Stimulated activated CD8-positive, alpha-beta memory T cell treated with anti-CD3 and anti-CD28 coated beads, Interleukin-2, amount 100 ng/mL, for 1 hour (primary cell): ENCODE measurements at places on chromosomes 2 and 18.

- no peak for DNase-seq
These were observed 16.3 kb downstream of the GPR55 start for GRCh38 chr2:230908595-230909191.

DNA sequence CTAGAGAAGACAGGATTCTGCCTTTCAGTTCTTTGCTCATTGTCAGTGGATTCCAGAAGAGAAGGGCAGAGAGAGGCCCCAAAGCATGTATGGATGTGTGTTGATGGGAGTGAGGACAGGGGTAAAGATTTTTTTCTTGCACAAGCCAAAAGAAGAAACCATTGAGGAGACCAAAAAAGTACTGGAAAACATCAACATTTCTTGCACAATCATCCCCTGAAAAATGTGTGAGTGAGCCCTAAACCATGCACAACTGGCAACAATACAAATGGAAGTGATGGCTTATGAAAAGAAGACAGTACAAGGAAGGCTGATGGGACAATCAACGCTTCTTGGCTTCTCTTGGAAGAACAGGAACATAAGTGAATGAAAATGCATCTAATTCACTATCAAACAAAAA lies 5.6 kb upstream of the SMAD7 start:
- DNase-seq = no peak

- no peak for DNase-seq
These were observed 97.9 kb upstream of the GYPC start for GRCh38 chr2:126558029-126558428.

- no peak for DNase-seq
These were observed 28.3 kb downstream of the CSRNP3 start for GRCh38 chr2:165497659-165498317.

DNA sequence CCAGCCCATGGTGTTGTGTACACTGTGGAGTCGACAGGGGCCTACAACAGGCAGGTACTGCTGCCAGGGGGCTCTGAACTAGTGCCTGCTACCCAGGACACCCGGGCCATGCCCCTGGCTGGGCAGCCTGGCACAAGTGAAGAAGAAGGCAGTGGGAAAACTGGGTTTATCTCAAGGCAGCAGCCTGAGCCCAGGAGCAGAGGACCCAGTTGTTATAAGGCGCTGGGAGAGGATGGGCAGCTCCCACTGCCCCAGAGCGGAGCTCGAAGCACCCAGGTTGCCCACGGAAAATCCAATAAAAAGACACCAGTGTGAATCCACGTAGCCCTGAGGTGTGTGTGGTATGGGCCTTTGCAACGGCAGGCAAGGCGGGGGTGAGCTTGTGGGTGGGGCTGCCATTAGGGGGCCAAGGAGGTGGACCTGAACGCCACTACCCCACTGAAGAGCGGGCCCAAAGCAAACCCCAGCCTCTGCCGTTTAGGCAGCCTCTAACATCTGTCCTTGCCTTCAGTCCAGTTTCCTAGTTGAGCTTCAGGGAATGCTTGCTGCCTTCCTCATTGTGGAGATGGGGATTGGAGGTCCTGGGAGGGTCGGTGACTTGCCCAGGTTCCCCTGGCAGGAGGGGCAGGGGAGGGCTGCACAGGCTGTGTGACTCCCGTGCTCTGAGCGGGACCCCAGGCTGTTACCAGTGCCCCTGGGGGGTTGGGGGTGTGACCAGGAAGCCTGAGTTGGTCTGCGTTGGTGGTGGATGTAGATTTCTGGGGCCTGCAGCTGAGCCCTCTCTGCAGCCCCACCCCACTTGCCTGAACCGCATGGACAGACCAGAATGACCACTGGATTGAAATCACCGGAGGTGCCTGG lies 16.0 kb downstream of the ARID5A start:
- no peak for DNase-seq

DNA sequence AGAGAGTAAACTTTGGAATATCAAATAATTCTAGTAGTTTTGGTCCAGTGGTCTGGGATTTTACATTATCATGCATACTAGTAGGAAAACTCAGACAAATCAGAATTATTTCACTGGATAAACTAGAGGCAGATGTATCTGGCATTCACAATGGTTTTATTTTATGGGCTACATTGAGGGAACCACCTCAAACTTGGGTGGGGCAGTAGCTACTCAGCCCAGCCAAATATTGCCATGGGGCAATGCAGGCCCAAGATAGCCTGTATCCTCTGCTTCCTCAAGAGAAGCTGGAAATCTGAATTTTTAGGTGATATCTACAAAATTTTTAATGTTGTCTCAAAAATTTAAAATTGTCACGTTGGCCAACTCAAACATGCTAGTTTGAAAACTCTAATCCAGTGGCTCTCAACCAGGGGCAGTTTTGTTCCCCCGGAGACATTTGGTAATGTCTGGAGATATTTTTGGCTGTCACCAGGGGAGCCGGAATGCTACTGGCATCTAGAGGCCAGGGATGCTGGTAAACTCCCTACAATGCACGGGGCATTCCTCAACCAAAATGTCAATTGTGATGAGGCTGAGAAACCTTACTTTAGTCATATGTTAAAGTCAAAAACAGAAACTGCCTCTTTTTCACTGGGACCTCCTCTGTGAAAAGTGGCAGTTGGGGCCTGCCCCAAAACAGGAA lies 172.8 kb upstream of the SPRED2 start:
- DNase-seq = no peak

DNA sequence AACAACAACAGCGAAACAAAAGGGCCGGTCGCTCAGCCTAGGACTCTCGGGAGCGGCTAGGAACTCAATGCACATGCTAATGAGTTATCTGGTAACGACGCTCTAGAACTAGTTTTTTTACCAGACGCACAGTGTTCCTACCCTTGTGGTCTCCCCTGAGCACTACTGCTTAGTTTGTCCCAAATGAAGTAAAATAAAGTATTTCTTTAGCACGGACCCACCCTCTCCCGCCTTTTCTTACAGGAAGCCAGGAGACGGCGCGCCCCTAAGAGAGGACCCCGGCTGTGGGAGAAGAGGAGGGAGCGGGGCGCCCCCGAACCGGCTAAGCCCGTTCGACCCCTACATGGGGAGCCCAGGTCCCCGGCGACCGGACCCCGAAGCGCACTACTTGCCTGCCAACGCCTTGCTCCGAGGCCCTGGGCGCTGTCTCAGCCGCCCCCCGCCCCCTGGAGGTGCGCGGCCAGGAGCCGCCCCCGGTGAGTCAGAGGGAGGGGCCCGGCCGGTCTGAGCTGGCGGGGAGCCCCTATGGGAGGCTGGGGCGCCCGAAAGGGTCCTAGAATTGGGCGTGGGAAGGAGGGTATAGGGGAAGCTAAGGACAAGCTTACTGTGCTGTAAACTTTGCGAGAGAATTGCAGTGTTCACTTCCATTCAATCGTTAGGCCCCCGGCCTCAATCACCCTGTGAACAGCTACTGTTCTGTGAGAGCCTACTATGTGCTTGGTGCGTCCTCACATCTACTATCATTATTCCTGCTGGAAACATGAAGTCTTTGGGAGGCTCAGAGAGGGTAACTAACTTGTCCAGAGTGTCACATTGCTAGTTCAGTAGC lies 3.6 kb upstream of the CAPG start:
- DNase-seq = no peak

DNA sequence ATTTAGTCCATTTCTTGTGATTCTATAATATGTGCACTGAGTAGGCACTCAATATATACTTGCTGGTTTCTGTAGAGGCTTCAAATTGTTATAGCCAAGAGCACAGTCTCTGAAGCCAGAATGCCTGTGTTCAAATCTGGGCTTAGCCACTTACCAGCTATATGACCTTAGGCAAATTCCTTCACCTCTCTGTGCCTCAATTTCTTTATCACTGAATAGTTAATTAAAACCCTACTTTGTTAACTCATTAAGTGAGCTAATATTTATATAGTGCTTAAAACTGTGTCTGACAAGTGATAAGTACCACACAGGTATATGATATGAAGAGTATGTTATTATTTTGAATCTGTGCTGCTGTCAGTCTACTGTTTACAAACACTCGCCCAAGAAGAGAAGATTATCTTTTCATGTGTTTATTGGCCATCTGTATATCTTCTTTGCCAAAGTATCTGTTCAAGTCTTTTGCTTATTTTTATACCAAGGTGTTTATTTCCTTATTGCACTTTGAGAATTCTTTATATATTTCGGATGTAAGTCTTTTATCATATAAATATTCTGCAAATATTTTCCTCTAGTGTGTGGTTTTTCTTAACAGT lies 1.3 kb upstream of the RIT2 start:
- no peak for DNase-seq

- DNase-seq = no peak
These were observed 248.9 kb downstream of the TDRD15 start for GRCh38 chr2:21372654-21373053.

DNA sequence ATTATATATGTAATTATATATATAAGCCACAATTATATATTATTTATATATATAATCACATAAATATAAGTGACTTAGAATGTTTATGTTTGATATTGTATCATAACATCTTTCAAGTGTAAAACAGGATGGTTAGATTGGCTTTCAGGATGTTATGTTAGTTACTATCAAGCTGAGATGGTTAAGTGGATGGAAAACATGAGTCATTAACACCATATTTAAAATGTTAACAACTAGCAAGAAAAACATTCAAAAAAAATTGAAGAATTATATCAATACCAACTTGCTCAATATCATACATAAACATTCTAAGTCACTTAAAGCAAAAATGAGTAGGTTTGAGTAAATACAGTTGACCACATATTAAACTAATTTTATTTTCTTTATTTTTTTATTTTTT lies 21.8 kb upstream of the RAB27B start:
- no peak for DNase-seq

GRCh38 chr2:88342749-88343148 lies 109.7 kb downstream of the FOXI3 start:
- DNase-seq = no peak

GRCh38 chr2:39359453-39360038 lies 77.5 kb downstream of the MAP4K3 start:
- no peak for DNase-seq

DNA sequence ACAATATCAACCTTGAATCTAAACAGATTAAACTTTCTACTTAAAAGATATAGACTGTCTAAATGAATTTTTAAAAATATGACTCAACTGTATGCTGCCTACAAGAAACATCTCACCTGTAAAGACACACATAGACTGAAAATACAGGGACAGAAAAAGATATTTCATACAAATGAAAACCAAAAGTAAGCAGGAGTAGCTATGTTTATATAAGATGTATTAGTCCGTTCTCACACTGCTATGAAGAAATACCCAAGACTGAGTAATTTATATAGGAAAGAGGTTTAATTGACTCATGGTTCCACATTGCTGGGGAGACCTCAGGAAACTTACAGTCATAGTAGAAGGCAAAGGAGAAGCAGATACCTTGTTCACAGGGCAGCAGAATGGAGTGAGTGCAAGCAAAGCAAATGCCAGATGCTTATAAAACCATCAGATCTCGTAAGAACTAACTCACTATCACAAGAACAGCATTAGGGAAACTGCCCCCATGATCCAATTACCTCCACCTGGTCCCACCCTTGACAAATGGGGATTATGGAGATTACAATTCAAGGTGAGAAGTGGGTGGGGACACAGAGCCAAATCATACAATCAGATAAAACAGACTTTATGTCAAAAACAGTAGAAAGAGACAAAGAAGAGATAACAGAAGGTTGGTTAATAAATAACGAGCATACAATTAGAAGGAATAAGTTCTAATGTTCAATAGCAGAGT lies 214.4 kb upstream of the SLC39A10 start:
- no peak for DNase-seq
